ENCODE measurements at places on chromosomes 4 and X. TPM values are rescaled to one million over a fixed set of nuclear protein-coding genes. Genes with fewer than 3 reads are reported as not detected.

NOX1 gene
- total RNA-seq, result 0.47 TPM

AMMECR1 gene
- total RNA-seq, result 16.9 TPM

GLOD5 gene
- total RNA-seq, result not detected

DLG3 gene
- 7.9 TPM for total RNA-seq

CLDN22 gene
- not detected for total RNA-seq

BTK gene
- 0.17 TPM for total RNA-seq

TMPRSS11D gene
- total RNA-seq, result not detected

SLITRK4 gene
- 13.2 TPM for total RNA-seq

PPEF1 gene
- 0.94 TPM for total RNA-seq

LANCL3 gene
- total RNA-seq, result not detected

UFSP2 gene
- total RNA-seq, result 24.9 TPM

TEX11 gene
- total RNA-seq, result not detected

SLC6A14 gene
- not detected for total RNA-seq

LRIT3 gene
- total RNA-seq, result not detected

SPANXD gene
- not detected for total RNA-seq

EFHC2 gene
- 0.12 TPM for total RNA-seq

AADAT gene
- total RNA-seq, result 6.1 TPM

FOXR2 gene
- not detected for total RNA-seq

TMEM156 gene
- 0.35 TPM for total RNA-seq

HS3ST1 gene
- 0.12 TPM for total RNA-seq

CD40LG gene
- not detected for total RNA-seq

CXXC4 gene
- not detected for total RNA-seq

GPR173 gene
- 1.5 TPM for total RNA-seq

GABRA4 gene
- not detected for total RNA-seq

ITIH6 gene
- not detected for total RNA-seq

CCDC158 gene
- under 0.01 TPM for total RNA-seq

SPANXN5 gene
- total RNA-seq, result not detected

CAPN6 gene
- not detected for total RNA-seq

TMEM255A gene
- 0.26 TPM for total RNA-seq

ASB9 gene
- total RNA-seq, result 0.17 TPM

SFRP2 gene
- total RNA-seq, result 11.3 TPM

KIF4A gene
- total RNA-seq, result 1.5 TPM

MAGEC3 gene
- total RNA-seq, result not detected

UGT2B17 gene
- not detected for total RNA-seq

ASB12 gene
- not detected for total RNA-seq

RBM47 gene
- 2.6 TPM for total RNA-seq

C4orf50 gene
- not detected for total RNA-seq

PNPLA4 gene
- total RNA-seq, result 18.0 TPM

NR0B1 gene
- not detected for total RNA-seq

RTL9 gene
- total RNA-seq, result 0.51 TPM
